Stimulated activated CD4-positive, alpha-beta T cell treated with anti-CD3 and anti-CD28 coated beads, TNF-alpha, amount 100 ng/mL, for 1 hour (primary cell): ENCODE measurements at places on chromosomes 4 and X.

DNA sequence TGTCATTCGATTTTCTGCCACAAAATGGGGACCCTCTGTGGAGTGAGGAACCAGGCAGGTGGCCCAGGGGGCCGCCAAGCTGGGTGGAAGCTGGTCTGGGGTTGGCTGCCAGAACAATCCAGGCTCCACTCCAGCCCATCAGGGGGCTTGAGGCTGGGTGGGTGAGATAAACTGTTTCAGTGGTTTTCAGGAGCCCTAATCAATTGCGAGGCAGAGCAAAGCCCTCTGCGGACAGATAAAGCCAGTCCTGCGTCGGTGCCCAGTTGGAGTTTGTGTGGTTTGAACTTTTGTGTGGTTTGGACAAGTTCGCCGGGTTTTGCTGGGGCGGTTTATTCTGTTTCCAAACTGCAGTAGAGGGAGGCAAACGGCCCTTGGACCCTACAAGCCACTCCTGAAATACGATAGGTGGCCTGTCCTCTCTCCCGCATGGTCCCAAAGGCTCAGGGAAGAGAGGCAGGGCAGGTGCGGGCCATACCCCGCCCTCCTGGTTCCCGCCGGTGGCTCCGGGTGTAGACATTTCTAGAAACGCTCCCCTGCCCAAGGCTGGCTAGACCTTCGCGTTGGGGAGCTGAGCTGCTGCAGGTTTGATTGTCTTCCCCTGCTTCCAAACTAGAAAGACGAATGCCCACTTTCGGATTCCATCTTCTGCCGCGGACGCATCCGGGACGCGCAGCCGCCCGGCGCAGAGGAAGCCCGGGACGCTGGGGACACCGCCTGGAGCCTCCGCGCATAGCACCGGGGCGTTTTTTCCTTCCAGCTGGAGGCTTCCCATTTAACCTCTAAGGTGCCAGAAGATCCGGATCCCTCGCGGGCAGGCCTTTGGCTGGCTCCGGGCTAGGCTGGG, 169.0 kb upstream of the BCOR start:
- DNase-seq = no peak

- no peak for DNase-seq
These were observed 28.8 kb downstream of the ATP8A1 start for GRCh38 chr4:42627885-42628646.

GRCh38 chr4:76233529-76233928, 18.0 kb upstream of the FAM47E start:
- no peak for DNase-seq

GRCh38 chr4:32117693-32118092, 1397.5 kb downstream of the PCDH7 start:
- no peak for DNase-seq

GRCh38 chrX:37776987-37777325, 2.9 kb upstream of the CYBB start:
- no peak for DNase-seq

DNA sequence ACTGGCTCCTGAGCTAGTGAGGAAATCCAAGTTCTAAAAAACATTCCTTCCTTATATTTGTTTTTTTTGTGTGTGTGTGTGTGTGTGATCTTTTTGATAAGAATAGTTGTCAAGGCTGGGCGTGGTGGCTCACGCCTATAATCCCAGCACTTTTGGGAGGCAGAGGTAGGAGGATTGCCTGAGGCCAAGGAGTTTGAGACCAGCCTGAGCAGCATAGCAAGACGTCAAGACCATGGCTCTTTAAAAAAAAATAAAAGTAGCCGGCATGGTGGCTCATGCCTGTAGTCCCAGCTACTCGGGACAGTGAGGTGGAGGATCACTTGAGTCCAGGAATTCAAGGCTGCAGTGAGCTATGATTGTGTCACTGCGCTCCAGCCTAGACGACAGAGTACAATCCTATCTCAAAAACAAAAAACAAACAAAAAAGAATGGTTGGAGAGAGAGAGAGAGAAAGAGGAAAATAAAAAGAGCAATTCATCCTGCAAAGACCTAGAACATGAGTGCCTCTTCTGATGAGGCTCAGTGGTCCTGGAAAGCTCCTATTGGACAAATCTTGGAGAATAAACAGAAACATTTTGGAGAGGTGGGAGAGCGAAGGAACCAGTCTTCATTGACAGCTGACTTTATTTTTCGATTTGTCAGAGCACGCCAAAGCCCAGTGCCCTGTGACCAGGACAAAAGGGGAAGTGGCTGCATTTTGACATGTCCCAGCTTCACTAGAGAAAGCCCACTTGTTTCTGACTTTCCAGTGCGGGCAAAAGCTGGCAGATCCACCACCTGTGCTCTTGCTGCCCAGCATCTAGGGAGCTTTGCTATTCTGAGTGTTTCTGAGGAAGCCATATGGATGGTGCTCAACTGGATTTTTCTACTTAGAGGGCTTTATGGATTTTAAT, 244.7 kb downstream of the PALLD start:
- DNase-seq = no peak

- DNase-seq = no peak
These were observed 18.0 kb upstream of the FRYL start for GRCh38 chr4:48798117-48798516.

DNA sequence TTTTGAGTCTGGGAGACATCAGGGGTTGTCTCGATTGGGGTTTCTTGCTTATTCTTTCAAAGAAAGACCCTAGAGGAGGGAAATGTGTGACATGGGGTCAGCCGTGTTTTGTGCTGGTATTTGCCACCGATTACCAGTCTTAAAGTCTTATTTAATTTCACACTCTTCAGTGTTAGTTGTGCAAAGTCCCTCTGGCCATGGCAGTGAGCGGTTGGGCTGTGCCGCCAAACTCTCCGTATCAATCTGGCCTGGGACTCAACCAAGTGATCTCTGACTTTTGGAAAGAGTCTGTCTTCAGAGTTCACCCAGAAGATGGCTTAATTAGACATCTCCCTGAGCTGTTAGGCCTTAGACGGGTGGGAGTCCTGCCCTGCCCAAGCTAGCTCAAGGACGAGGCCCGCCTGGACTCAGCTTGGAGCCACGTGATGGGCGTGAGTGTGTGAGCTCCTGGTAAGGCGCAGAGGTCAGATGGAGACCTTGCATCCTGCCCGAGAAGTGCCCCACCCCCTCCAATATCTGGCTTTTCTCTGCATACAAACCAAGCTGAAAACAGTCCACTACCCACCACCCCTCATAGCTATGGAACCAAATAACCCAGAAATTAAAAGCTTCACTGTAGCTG, 3.8 kb upstream of the PITX2 start:
- no peak for DNase-seq

- no peak for DNase-seq
These were observed 12.0 kb downstream of the ATP5ME start for GRCh38 chr4:661881-662761.

DNA sequence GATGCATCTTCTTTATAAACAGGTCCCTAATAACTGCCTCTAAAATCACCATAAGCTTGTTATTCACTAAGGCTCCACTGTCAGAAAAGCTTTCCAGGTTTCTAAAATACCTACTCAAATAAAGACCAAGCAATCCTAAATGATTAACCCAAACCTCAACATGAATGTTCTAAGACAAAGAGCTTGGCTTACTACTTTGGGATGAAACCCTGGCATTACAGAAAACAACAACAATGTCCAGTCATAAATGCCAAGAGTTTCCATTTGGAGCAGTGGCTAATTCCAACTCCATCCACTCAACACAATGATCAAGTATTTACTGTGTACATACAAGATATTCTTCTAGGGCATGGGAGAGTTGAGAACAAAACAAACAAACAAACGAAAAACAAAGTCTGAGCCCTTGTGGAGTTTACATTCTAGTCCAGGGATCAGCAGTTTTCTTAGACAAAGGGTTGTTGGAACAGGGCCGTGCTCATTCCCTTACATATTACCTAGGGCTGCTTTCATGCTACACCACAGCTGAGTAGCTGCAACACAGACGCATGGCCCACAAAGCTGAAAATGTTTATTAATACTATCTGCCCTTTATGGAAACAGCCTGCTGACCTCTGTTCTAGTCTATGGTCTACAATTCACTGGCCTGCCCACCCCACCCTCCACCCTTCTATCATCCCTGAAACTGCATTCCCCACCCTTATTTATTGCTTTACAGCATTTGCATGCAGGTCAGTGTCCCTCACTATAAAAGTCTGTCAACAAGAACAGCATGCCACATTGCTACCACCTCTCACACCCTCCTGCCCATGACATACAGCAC, 23.7 kb downstream of the ABCG2 start:
- no peak for DNase-seq

- no peak for DNase-seq
These were observed 161.2 kb downstream of the EFNB1 start for GRCh38 chrX:68989865-68990606.

GRCh38 chrX:19893727-19894126, 6.3 kb upstream of the SH3KBP1 start:
- DNase-seq = no peak

DNA sequence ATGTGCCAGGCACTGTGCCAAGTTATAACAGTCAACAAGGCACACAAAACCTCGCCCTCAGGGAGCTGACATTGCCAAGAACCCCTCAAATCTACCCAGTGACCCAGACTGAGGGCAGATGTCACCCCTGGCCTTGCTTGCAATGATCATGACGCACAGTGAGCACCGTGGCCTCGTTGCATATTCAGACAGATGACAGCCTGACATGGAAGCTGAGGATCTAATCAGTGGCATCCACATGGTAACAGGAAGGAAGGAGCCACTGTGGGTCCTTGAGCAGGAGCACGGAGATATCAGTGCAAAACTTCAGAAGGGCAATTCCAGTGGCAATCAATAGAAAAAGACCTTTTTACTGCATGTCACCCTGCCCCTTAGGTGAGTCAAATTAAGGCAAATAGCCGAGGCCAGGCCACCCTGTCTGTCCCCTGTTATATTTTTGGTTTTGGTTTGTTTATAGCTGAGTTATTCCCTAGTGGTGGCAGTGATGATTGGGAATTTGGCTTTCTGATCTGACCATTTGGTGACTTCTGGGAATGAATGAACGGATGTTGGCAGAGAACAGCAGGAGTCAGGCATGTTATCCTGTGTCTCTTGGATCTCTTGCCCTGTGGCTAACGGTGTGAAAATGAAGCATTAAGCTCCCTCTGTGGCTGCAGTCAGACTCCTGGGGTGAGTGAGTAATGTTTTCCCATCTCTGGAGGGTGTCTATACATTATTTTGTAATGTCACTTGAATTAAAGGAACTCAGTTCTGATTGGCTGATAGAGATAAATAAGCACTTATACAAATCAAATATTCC, 20.4 kb downstream of the WDR13 start:
- DNase-seq = no peak

DNA sequence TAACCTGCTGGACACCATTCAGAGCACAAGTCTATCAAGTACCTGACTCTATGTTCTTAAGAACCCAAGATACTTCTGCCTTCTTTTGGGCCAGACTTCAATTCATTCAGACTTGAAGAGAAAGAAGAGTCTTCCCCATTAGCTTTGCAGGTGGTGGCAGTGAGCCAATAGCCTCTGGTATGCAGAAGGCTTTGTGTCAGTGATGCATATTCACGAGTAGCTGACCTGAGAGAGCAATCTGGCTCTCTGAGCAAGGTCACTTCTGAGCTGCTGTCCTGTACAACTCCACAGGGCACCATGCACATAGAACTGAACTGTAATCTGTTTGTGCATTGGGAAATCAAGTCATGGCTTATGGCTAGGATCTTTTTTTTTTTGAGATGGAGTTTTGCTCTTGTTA, 39.9 kb upstream of the SPINK2 start:
- no peak for DNase-seq

GRCh38 chrX:55908661-55909212, 191.2 kb downstream of the RRAGB start:
- DNase-seq = no peak

- no peak for DNase-seq
These were observed 134.5 kb downstream of the ARHGAP6 start for GRCh38 chrX:11531226-11531625.

DNA sequence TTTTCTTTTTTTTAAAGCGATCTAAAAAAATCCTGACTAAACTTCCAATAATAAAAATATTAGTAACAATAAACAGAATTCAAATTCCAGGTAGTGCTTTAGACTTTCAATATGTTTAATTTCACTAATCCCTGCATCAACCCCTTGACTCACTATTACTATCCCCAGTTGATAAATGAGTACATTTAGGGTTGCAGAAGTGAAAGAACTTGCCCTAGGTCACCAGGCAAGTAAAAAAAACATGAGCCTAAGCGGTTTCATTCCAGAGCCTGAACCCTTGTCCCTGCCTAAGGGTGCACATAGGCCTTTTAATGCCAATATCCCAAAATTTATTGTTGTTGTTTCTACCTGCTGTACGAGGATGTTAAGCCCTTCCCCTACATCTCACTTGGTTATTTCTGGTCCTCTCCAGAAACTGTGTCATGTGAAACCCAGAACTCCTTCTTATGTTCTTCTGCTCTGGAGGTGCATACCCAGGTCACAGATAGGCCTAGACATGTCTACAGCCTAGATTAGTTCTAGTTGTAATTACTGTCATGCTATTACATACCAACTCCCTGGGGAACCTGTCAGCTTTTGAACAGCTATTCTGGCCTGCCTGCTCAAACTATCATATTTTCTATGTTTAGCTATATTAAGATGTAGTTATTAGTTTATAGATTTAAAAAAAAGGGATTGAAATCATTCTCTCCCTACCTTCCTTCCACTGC, 244.5 kb upstream of the PITX2 start:
- no peak for DNase-seq

DNA sequence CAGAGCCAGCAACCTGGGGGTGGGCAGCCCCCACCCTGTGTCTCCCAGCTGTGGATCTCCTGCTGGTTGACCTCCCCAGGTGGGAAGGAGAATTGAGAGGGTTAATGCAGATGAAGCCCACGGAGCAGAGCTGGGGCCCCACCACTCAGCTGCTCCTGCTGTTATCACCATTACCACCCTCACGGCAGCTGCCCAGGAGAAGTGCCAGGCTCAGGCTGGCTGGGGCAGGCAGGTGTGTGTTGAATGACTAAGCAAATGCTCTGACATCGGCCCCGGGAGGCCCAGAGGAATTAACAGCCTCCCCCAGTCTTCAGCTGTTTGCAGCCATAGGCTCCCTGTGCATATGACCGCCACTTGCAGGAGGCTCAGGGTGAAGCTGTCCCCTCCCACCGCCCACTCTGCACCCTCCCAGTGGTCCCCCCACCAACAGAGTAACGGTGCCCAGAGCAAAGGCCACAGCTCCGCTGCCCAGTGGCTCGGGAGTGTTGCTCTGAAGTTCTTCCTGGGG, 133.8 kb downstream of the CPZ start:
- no peak for DNase-seq

GRCh38 chr4:81552086-81552485, 80.4 kb upstream of the RASGEF1B start:
- no peak for DNase-seq

DNA sequence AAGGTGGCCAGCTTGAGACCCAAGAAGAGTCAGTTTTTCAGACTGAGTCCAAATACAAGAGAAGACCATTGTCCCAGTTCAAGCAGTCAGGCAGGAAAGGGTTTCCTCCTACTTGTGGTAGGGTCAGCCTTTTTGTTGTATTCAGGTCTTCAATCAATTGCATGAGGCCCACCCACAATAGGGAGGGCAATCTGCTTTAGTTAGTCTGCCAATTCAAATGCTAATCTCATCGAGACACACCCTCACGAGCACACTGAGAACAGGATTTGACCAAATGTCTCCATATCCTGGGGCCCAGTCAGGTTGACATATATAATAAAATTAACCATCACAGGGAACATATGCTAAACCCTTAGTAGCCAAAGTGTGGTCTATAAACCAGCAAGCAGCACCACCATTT, 75.3 kb upstream of the FRMPD3 start:
- no peak for DNase-seq
